CD4-positive, alpha-beta memory T cell (primary cell): ENCODE measurements at places on chromosomes 2 and 18.

- no peak for DNase-seq
These were observed 123.8 kb upstream of the FSHR start for GRCh38 chr2:49278141-49278540.

DNA sequence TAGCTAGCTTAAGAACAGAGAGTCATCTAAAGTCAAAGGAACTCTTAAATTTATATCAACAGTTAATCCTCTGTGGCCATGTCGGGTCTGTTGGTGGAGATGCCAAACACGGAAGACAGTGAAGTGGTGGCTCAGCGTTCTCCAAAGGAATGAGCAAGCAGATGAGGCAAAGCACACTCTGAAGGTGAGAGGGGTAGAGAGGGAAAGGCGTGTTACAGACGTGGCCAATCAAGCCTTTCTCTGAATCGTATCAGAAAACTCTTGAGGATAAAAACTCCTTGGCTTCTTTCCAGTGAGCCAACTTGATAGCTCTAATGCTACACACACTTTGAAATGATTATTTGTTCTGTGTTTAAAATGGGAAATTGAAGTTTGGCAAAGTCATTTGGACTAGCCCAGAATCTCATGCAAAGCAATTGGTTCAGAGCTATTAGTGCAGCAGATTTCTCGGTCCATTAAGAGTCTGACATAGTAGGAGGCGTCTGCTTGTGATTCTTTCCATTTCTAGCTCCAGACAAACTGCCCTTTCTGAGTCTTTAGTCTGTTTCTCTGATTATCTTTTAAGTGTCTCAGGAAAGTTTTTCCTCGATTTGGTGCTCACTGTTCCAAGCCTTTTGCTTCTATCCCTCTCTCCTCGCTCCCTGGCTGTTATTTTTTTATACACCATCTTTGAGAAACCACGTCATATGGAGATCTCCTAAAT lies 57.5 kb upstream of the CPO start:
- DNase-seq, result no peak

- no peak for DNase-seq
These were observed 41.7 kb upstream of the EFEMP1 start for GRCh38 chr2:55965276-55965675.

DNA sequence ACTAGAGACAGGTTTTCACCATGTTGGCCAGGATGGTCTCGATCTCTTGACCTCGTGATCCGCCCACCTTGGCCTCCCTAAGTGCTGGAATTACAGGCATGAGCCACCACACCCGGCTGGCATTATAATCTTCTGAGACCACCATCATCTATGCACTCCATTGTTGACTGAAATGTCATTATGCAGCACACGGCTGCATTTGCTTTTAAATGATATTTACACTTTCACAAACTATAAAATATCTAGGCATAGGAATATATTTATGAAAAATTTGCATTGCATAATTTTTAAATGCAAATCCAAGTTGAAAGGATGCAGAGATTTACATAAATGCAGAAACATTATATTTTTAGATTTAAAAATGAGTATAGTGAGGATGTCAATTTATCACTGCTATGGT lies 30.0 kb upstream of the ANKRD44 start:
- DNase-seq, result no peak

- no peak for DNase-seq
These were observed 1.5 kb downstream of the SMCHD1 start for GRCh38 chr18:2656981-2657512.
